ENCODE measurements at places on chromosomes 2 and 18. TPM values are rescaled to one million over a fixed set of nuclear protein-coding genes. Genes with fewer than 3 reads are reported as not detected.

The MC4R gene
- 0.16 TPM for total RNA-seq

The AGXT gene
- not detected for total RNA-seq

The GLI2 gene
- total RNA-seq: 11.3 TPM

The SPC25 gene
- 11.5 TPM for total RNA-seq

The FHOD3 gene
- total RNA-seq: 27.2 TPM

The SCN1A gene
- 0.32 TPM for total RNA-seq

The SLC40A1 gene
- 151 TPM for total RNA-seq

The XIRP2 gene
- 5.8 TPM for total RNA-seq

The IL18R1 gene
- 3.3 TPM for total RNA-seq

The PID1 gene
- total RNA-seq: 63.9 TPM

The GNAL gene
- total RNA-seq: 6.1 TPM

The ALK gene
- 1.0 TPM for total RNA-seq

The HOXD1 gene
- total RNA-seq: 0.90 TPM

- no peak for DNase-seq
Measured at GRCh38 chr18:12264864-12265263, 10.7 kb downstream of the CIDEA start.

GRCh38 chr2:60521626-60522025 lies 31.8 kb downstream of the BCL11A start:
- no peak for DNase-seq

GRCh38 chr2:55056024-55056521 lies 5.8 kb upstream of the RTN4 start:
- no peak for DNase-seq

- DNase-seq: no peak
Measured at GRCh38 chr2:238854699-238855229, 6.9 kb downstream of the TWIST2 start.

GRCh38 chr2:111184725-111185310 lies 64.1 kb downstream of the BCL2L11 start:
- no peak for DNase-seq

DNA sequence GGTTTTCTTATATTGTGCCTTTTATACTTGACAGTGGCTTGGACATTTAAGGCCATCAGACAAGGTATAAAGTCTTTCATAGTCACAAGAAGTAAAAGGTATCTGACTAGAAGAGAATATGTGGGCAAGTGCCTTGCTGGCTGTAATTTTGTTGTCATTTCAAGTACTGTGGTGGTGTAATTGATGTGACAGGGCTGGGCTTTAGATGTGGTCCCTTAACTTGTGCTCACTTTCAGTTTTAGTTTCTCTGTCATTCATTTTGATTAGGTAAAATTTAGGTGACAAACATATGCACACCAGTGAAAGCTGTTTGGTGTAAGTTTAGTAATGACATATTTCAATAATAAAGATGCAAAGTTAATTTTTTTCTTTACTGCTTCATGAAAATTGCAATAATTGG lies 31.2 kb upstream of the TBR1 start:
- no peak for DNase-seq

- no peak for DNase-seq
Measured at GRCh38 chr2:23801396-23801795, 125.5 kb downstream of the ATAD2B start.

DNA sequence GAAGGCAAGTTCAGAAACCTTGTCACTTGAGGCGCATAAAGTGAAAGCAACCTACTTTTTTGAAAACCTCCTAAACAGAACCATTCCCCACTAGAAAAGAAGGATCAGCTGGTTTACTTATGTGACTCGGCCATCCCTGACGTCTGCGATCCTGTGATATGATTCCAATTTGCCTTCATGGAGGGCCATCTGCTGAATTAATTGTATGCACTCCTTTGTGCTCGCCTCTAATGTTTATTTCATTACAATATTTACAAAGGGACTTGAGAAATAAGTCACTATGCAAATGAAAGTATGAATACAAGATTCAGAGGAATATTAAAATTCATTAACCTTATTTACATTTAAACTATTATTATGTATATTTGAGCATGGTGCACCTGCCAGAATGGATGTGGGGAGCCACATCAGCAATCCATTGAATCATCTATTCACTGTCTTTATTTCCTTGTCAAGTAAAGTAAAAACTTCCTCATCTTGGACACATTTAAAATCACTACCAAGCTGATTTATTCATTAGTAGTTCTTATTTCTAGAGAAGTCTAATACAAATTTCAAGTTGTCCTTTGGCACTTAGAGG lies 96.5 kb downstream of the RBM43 start:
- no peak for DNase-seq

GRCh38 chr2:130837811-130838565 lies 1.3 kb downstream of the ARHGEF4 start:
- no peak for DNase-seq

GRCh38 chr2:62727259-62727867 lies 21.9 kb downstream of the EHBP1 start:
- DNase-seq: no peak

- no peak for DNase-seq
Measured at GRCh38 chr2:232276733-232277313, 101.7 kb upstream of the ALPP start.

DNA sequence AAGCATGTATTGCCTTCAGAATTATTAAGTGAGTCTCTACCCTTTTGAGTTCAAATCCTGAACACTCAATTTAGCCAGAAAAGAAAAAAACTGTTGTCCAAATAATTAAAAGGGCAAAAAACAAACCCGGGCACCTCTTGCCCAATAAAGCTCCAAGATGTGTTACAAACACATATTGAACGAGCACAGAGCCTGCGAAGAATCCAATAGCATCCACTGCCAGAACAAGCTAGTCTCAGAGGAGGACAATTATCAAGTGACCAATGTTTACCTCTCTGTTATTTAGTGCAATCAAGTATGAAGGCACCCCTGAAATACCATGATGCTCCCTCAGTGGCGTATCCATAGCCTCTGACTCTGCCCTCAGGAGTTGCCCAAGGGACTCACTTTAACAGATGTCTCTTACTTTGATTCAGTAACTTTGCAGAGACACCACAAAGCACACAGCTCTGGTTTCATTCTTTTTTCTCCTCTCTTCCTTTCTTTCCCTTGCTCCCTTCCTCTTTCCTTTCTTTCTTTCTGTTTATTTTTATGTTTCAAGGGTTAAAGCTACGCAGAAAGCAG lies 93.5 kb upstream of the SPATS2L start:
- no peak for DNase-seq

DNA sequence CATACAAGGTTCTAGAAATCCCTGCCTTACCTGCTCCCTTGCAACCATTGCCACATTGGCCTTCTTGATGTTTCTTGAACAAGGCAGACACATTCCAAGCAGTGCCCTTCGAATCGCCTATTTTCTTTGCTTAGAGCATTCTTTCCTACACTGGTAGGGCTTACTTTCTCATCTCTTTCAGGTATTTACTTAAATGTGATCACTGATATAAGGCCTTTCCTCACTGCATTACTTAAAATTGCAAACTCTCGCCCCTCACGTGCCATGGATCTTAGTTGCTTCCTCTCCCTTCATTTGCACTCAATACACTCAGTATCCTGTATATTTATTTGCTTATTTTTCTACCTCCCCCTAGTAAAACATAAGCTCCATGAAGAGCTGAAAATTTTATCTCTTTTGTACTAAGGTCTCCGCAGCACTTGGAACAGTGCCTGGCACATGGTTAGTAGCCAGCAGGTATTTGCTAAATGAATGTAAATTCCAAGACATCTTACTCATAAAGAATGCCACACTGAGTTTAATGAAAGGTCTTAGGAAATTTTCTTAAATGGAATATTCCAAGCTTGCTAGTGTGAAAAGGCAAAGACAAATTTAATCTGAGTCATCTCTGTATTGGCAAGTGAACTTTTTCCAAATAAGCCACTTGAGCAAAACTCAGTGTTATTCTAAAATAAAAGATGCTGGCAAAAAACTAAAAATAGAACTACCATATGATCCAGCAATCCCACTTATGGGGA lies 42.4 kb upstream of the FIGN start:
- no peak for DNase-seq

GRCh38 chr2:219451661-219452360 lies 17.2 kb downstream of the SPEG start:
- DNase-seq: no peak

DNA sequence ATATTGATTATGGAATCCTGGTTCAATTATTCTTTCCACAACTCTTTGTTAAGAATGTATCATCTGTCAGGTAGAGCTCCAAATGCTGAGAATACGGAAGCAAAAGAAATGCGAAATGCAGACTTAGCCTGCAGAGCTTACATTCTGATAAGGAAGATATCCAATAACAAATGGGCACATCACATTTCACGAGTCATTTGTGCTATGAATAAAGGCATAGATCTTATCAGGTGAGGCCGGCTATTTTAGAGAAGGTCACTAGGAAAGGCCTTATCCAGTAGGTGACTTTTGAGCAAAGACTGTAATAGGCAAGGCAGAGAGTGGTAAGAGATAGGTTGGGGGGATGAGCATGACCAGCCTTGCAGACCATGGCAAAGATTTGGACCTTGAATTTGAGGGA lies 174.3 kb upstream of the SERPINE2 start:
- DNase-seq: no peak

DNA sequence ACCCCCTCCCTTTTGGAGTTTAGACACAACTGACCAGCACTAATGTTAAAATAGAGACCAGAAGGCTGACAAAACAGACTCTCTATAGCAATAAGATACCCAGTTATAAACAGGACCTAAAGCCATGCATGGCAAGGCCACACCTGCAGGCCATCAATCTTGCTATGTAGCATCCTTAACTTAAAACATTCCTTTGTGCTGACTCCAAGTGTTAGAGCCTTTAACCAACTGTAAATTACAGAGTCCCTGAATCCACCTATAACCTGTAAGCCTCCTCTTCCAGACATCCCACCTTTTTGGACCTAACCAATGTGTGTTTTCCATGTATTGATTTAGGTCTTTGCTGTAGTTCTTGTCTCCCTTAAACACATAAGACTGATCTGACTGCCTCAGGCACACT lies 17.9 kb downstream of the ANKMY1 start:
- DNase-seq: no peak

- no peak for DNase-seq
Measured at GRCh38 chr2:132383956-132384355, 32.6 kb upstream of the GPR39 start.

GRCh38 chr2:8364668-8365067 lies 317.2 kb upstream of the ID2 start:
- DNase-seq: no peak

- no peak for DNase-seq
Measured at GRCh38 chr18:45639408-45639807, 24.1 kb downstream of the SLC14A2 start.

DNA sequence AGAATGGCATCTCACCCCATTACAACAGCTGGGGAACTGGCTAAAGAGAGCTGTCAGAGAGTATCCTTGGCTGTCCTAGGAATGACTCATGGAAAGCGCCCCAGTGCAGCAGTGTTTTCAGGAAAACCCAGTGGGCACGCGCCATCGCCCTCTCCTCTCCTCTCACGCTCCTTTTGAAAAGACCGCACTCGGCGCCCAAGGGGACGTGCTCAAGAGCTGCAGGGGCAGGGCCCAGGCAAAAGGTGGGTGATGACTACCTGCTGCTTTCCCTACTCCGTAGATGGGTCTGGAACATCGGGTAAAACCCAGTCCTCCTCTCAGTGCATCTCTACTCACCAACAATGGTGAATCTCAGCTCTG lies 68.1 kb downstream of the EMILIN2 start:
- no peak for DNase-seq

- DNase-seq: no peak
Measured at GRCh38 chr2:233991196-233991595, 59.3 kb upstream of the SPP2 start.

All from urinary bladder (tissue), 4 donors.